ENCODE measurements at places on chromosomes 16 and 17.

GRCh38 chr16:70777973-70778406 is 23.0 kb downstream of the VAC14 start:
- DNase-seq: no peak

- DNase-seq: no peak
These were observed 66.2 kb upstream of the CREBBP start for GRCh38 chr16:3946604-3947180.

GRCh38 chr17:17724307-17725010 is 43.2 kb downstream of the RAI1 start:
- no peak for DNase-seq

DNA sequence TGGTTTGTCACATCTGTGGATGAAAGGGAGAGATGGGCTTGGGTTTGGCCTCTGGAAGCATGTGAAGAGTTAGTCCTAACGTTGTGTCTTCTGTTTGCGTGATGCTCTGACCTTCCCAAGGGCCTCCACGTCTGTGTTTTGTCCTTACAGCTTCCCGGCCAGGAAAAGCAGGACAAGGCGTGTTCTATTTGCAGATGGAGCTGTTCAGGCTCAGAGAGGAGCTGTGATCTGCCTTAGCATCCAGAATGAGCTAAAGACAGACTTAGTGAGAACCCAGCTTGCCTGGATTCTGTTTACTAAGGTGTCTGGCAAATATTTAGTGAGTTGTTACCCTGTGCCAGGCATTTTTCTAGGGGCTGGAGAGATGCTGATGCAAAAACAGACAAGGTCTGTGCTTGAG is 282.1 kb downstream of the CBLN1 start:
- DNase-seq: no peak

DNA sequence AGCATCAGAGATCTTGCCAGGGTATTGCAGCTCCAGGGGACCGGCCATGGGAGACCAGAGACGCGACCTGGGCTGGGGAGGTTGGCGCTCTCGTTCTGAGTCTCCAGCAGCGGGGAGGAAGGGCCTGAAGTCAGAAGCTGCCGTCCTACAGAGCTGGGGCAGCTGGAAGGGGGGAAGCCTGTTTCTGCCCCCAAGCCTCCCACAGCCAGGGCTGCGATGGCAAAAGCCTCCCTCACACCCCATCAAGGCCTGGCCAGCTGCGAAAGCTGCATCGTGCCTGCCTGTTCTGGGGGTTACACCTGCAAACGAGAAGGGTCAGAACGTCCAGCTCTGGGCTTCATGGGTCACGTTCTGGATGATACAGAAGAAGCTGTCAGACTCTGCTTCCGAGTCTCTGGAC is 26.1 kb downstream of the MAPK8IP3 start:
- DNase-seq: no peak

DNA sequence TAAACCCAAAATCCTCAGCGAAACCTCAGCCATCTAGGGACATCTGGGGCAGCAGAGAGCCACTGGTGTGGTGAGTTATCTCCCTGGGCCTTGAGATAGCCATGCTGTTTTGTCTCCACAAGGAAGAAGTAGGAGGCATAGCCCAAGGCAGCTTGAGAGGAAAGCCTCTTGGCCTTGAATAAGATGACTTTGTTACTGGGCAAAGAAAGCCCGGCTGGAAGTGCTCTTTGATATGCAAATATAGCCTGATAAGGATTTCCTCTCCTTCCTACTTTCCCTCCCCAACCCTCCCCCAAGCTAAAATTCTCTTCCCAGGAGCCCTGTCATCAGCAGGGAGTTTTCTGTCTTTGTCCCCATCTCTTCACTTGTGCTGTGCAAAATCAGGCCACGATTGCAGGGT is 694.4 kb downstream of the MAF start:
- DNase-seq: no peak

- no peak for DNase-seq
These were observed 63.5 kb upstream of the LGALS9 start for GRCh38 chr17:27567563-27567859.

- no peak for DNase-seq
These were observed 411.7 kb downstream of the CPPED1 start for GRCh38 chr16:12391956-12392355.

- no peak for DNase-seq
These were observed 17.1 kb downstream of the LIG3 start for GRCh38 chr17:34997355-34997862.

DNA sequence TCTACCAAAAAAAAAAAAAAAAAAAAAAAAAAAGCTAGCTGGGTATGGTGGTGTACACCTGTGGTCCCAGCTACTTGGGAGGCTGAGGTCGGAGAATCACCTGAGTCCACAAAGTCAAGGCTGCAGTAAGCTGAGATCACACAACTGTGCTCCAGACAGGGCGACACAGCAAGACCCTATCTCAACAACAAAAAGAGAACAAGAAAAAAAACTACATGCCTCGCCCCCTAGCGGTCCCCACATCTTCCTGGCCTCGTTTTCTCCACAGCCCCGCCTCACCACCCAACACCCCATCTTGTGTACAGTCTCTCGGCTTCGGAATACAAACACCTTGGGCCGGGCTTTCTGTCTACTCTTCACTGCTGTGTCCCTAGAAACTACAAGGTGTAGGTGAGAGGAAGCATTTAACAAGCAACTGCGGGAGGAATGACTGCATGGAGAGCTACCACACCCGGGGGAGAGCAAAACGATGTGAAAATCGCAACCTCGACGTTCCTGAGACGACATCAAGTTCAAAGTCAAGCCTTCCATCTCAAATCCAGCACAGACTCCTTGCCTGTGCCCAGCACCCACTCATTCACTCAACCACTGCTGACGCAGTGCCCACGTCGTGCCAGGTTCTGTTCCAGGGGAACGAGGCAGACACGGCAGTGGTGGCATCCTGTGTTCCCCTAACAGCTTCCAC is 9.0 kb downstream of the NTAN1 start:
- no peak for DNase-seq

DNA sequence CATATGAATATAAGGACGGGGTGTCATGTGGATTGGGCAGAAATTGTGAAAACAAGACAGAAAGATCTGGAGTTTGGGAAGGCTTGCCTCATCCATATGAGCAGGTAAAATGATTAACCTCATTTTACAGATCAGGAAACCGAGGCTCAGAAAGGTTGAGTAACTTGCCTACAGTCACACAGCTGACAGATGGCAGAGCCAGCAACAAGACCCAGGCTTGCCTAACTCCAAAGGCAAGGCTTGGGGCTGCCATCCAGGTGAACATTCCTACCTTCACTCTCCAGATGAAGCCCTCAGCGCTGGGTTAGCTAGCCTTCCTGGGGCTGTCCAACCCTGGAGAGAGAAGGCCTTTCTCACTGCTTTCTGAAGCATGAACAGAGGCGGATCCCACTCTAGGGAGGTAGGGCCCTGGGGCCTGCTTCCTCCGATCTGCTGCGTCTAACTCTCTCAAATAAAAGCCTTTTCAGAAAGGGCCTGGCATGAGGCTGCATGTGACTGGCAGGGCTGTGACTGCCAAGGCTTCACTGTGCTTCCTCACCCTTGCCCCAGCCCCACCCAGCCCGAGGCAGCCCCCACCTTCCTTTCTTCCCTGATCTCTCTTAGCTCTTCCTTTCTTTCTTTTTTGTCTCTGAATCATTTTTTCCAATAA is 107.8 kb downstream of the GNAO1 start:
- no peak for DNase-seq

DNA sequence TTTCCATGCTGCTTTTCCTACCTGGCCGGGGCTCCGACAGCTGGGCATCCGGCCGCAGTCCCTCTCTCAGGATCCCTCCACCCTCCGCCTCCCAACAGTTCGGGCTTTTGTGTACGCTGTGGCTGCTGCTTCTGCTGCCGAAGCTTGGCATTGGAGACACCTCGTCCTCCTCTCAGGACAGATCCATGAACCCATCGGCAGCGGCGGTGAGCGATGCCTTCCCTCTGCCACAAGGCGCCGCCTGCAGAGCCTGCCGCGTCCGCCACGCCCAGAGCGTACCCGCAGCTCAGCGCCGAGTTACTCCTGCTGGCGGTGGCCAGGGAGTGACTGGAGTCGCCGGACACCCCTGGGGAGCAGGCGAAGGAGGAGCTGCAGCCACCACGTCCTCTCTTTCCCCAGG is 2032.8 kb downstream of the TP53TG3F start:
- no peak for DNase-seq

GRCh38 chr16:46882304-46882939 is 1.7 kb upstream of the GPT2 start:
- no peak for DNase-seq

DNA sequence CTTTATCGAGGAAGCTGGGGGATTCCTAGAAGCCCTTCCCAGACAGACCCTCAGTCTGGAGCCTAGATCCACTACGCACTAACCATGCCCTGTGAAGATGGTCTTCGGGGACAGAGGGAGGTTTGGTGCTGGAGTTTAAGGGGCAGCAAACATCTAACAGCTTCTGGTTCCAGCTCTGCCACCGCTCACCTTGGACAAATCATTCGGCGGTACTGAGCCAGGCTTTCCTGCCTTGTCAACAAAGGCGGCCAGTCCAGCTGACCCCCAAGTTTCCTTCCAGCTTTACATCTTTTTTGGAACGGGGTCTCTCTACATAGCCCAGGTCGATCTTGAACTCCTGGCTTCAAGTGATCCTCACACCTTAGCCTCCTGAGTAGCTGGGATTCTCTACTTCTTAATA is 369 bp upstream of the GJD3 start:
- DNase-seq: no peak

DNA sequence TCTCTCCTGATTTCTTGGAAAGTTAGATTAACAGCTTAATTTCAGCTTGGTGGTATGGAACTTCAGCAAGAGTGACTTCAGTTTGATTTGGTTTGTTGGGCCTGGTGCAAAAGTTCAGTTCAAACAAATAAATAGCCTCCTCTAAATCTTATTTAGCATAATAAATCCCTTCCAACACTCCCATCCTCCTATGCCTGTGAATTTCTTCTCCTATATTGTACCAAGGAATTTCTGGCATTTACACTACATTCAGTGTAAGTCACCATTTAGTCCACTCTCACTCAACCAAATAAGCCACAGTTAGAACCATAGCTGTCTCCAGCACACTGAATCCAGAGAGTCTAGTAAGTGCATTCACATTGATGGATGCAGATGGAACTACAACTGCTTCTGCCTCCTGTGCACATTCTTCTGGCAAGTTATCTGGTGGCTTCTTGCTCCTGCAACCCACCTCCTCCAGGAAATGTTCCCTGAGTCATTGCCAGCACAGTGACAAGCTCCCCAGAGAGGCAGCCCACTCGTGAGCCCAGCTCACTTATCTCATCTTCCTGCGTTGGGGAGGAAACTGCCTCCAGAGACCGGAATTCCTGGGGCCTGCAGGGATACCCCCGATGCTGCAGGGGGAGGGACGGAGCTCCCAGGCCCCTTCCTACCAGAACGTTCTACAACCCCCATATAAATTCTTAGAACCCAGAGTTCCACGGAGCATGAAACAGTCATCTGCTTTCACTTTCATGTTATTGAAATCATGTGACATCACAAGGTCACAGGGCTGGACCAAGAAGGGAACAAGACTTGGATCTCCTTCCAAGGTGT is 318.3 kb downstream of the PHKB start:
- no peak for DNase-seq

DNA sequence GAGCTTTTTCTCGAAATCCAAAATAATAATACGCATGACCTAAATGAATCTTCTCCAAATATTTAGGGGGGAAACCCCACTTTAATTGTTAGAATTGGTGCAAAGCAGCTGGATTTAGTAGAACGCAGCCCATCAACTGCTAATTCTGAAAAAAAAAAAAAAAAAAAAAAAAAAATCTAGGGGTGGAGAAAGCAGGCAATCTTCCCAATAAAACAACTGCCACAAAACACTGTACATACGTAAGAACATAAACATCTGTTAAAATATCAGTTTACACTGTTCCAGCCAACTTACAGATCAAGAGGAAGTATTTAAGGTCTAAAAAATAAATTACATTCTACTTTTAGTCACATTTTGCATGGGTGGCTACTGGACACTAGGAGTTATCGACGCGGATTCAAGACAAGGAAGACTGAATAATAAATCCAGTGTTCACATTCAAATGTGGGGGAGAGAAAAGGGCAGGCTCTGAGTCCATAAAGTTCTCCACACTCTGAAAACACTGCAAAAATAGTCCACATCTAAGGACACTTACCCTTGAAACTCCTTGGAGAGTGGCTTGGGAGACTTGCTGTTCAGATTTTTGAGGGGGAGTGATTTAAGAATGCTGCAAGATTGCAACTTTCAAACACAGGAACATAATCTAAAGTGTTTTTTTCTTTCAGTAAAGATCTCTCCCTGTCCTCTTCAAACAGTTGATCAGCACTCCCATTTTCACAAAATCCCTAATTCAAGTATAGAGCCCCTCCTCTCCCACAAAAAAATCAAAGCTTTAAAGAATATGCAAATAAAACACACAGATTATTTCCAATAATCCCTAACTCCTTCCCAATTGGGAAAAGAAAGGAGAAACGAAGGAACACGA is 1.3 kb downstream of the APPBP2 start:
- no peak for DNase-seq

DNA sequence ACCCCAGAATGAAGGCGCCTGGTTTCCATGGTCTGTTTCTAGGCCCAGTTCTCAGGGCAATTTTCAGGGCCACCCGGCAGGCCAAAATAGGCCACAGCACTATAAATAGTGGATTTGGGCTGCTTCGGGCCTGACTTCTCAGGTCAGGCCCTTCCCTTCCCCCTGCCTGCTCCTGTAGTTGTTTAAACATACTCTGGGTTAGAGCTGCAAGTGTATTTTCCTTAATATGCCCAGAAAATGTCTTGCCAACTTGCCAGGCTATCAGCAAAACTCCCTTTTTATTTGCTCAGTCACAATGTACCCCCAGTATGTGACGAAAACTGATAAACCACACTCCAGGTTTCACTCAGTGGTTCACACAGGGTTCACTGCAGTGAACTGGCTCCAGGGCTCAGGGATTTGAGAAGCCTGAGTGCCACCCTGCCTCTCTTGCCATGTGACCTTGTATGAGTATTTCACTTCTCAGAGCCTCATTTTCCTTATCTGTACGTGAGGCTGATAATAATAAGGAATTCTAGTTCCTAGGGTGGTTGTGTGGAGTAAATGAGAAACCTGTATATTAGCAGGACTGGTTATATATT is 76.5 kb downstream of the GPRC5B start:
- no peak for DNase-seq

GRCh38 chr17:59626756-59627155 is 7.1 kb downstream of the CLTC start:
- DNase-seq: no peak

DNA sequence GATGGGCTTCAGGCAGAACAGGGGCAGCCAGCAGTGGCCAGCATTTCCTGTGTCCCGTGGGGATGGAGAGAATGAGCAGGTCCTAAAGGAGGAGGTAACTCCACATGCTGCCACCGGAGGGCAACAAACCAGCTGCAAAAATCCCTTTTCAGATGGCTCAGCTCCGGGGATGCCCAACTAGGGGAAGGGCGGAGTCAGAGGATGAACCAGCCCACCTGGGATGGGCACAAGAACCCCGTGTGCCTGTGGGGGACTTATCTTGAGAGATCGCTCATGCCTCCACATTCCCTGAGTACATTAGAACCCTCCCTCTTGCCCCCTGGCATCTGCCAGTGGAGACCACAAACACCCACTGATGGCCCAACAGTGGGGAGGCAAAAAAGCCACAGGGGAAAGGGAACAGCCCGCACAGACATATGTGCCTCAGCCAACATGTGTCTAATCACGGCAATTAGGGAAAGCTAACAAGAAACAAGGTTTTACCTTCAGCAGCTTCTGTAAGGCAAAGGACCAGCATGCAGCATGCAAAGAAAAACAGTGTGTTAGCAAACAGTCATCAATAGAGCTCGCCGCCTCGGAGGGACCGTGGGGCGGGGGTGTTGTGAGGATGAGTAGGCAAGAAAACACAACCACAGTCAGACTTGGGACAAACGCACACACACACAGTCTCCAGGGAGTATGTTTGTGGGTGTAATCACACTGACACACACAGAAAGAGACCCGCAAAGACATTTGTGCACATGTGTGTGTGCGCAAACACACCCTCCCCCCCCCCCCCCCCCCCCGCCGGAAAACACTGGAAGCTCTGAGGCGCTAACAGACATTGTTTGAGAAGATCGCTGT is 64.0 kb downstream of the MYO18A start:
- DNase-seq: no peak

All from T-helper 1 cell (primary cell).